Stromal cell of bone marrow (primary cell): ENCODE measurements at places on chromosomes 7 and 10.

DNA sequence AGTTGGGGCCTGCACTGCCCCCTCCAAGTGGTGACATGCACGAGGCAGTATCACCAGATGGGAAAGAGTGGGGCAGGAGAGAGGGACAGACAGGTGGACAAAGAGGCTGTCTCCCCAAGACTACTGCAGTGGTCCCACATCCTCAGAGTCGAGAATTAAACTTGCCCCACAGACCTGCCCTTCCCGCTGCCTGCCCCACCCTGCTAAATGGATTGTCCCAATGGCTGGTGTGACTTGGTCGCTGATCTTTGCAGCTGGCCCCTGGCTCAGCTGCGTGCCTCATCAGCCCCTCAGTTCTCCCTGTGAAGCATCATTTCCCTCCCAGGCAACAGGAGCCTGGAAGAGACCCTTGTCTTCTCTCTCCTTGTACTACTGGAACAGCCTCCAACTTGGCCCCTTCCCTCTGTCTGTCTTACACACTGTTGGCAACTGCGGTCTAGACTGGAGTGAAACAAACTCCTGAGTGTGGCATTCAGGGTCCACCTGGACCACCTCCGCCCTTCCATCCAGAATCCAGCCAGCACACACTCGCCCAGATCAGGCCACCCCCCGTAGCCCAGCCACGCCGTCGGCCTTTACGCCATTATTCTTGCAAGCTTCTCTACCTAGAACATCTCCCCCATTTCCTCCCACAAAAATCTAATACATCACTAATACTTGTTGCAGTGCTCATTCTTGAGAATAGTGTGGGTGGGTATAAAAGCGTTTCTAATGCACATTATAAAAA is 275.1 kb downstream of the CELF2 start:
- DNase-seq = no peak

DNA sequence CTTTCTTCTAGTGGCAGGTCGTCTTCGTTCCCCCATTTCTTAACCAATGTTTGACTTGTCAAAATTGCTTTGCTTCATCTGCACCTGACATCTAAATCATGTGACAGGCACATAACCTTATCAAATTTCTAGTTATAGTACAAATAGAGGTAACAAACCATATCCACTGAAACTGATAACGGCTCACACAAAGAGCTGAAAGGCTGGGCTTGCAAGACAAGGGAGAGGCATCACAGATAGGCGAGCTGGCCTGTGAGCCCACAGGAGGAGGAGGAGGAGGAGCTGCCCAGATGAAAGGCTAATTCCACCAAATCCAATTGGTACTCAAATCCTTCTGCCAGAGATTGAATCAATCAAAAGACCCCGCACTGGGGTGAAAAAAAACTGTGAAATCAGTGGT is 80.2 kb upstream of the NEBL start:
- DNase-seq = no peak

DNA sequence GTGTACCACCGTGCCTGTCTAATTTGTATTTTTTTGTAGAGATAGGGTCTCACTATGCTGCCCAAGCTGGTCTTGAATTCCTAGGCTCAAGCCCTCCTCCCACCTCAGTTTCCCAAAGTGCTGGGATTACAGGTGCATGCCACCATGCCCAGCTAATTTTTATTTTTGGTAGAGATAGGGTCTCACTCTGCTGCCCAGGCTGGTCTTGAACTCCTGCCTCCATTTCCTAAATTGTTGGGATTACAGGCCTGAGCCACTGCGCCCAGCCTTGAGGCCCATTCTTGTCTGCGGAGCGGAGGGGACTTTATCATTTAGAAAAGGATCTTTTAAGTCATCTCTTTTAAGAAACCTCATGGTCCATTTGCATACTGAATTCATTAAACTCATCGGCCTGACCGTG is 221.4 kb upstream of the SH2B2 start:
- DNase-seq = no peak

GRCh38 chr7:70298780-70299471 is 700.7 kb downstream of the AUTS2 start:
- no peak for DNase-seq

- DNase-seq = no peak
Observed at GRCh38 chr10:44049301-44050015, 335.4 kb downstream of the CXCL12 start.

GRCh38 chr10:92493362-92493761 is 80.5 kb downstream of the IDE start:
- DNase-seq = no peak

DNA sequence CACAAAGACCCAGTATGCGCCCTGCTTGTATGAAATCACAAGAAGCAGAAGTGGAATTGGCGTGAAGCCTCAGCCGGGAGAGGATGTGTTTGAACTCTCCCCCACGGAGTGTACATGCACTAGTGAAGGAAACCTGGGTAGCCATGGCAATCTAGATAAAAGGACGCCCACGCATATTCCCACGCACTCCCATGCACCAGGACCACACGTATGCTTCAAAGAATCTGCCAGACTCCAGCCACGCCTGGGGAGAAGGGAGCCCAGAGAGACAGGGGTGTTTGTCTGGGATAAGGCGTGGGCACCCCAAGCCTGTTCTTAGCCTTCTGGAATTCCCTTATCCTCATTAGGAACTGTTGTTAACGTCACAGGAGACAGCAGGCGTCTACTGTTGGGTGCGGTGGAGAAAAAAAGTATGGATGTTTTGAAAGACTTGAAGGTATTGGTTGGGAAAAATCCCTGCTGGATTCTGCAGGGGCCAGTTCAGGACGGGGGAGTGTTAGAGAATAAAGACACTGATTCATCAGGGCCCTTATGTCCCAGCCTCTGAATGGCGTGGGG is 28.9 kb upstream of the ECHDC3 start:
- DNase-seq = no peak

- no peak for DNase-seq
Observed at GRCh38 chr7:156092307-156092706, 280.0 kb upstream of the SHH start.

- DNase-seq = no peak
Observed at GRCh38 chr7:4683884-4684565, 1.9 kb downstream of the FOXK1 start.

DNA sequence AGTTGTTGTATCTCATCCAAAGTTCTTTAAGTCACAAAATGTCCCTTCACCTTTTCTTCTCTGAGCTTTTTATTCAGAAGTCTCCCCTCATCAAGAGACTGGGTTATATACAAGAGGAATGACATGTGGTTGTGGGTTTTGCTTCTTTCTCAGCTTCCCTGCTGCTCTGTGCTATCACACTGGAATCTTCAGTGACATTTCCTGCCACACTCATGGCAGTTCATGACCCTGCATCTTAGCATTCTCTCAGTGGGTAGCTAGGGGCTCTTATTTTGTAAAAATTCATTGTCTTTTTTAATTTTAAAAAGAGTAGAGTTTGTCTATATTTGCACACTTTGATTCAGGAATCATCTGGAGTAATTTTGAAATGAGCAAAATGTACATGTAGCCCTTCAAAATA is 236.9 kb upstream of the TMEM229A start:
- DNase-seq = no peak

DNA sequence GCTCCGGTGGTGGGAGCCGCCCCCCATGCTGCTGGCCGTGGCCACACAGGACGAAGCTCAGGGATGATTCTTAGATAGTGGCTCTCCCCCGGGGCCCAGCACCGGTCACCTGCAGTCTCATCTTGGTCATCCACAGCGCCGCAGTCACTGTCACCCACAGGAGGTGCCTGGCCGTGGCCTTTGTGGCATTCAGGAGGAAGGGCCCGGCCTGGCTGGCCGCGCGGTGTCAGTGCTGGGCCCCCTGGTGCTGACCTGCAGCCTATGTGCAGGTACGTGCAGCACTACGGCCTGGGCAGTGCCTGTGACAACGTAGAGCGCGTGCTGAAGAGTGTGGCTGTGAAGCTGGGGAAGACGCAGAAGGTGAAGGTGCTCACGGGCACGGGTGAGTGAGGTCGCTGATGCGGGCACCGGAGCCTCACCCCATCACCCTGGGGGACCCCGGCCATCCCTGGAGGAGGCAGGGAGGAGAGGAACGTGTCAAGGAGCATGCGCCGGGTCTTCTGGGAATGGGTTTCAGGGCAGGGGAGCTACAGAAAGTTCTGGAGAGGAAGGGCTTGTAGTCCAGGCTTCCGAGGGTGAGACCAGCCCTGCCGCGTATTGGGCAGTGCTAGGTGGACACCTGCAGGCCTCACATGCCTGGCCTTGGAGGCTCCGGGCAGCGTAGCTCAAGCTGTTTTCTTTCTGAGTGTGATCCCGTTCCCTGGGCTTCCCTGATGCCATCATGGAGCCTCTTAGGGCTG is 5.0 kb downstream of the SPRN start:
- DNase-seq = no peak

DNA sequence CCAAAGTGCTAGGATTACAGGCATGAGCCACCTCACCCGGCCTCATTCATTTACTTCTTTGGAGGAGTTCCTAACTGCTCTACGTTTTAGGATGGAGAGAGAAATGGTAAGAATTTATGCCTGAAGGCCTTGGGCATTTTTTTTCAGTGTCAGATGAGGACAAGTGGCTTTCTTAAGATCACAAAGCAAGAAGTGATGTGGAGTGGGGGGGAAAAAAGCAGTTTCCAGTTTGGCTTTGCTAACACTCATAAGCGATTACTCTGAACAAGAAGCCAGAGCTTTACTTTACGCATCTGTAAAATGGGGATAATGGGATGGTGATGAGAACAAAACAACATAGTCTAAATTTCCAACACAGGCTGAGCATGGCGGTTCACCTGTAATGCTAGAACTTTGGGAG is 2.6 kb upstream of the PPIA start:
- DNase-seq = no peak

DNA sequence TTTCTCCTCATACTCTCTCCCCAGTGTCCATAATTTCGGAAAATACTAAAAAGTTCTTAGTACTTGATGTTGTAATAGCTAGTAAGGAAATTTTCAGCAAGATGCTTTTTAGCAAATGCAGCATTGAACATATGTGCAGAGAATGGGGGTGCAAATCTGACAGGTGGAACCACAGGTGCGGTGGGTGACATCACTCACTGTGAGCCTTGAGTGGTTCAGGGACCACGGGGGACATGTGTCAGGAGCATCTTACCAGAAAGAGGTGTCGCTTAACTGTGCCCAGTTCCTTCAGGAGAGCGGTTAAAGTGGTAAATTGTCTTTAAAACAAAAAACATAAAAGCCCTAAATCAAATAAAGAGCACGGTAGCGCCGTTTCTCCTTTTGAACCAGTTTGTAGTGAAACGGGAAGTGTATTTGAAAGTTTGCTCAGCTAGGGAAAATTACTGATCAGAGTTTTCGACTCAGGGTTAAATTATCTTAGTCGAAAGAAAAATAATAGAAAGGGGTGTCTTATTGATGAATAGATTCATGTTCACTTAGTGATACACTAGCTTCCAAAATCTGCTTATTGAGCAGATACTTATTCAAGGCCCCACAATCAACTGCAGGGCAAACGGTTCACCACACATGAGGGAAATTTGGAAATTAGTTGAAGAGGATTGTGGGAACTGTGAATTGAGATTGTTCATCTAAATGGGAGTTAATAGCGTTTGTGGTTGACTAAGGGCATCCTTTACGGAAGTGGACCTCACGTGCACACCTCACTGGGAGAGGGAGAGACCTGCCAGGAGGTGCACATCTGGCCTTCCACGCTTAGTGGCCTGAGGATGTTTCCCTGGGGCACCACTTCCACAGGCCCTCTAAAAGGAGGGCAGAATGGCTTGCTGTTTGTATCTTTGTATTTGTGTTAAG is 12.7 kb downstream of the CUL1 start:
- no peak for DNase-seq

DNA sequence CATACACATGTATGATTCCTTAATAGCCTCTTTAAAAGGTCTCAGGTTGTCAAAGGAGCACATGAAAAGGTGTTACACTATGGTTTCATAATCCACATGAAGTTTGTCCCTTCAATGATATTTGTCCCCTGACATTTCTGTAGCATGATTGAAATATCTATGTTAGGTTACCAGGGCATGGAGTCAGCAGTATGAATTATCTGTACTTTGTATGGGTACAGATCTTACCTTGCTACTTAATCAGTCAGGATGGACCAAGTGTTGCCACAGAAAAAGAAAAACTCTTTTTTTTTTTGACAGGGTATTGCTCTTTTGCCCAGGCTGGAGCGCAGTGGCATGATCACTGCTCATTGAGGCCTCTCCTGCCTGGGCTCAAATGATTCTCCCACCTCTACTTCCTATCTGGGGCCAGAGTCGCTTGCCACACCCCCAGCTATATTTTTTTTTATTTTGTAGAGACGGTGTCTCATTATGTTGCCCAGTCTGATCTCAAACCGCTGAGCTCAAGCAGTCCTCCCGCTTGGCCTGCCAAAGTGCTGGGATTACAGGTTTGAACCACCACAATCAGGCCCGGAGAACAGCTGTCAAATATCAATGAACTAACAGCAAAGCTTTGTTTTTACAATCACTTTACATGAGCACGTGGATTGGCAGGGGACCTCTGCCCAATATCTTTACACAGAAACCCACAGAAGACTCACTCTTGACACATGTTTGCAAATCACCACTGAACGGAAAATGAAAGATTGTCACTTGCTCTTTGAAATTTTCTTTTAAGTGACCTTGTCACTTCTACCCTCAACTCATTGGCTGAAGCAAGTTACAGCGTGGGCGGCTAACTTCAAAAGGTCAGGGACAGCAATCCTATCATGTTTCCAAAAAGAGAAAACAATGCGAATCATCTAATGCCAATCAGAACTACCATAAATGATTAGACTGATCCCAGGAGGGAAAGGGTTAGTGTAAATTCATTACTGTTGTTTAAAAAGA is 140.2 kb downstream of the PRKG1 start:
- DNase-seq = no peak

DNA sequence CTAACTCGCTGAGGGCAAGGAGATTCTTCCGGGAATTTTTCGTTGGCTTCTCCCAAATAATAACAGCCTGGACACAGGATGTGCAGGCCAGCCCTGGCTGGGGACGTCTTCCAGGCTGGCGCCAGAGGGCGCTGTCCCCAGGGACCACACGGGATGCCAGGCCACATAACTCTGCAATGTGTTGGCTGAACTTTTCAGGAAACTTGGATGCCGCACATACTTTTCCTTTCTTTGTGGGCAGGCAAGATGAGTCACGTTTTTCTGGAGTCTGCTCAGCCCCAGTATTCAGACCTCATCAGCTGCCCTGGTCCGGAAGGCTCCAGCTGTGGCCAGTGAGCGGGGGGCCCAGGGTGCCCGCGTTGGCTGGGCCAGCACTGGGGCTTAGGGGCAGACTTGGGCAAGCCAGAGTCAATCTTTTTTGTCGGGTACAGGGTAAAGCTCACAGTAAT is 122.7 kb downstream of the PRKAG2 start:
- DNase-seq = peak; percentile 94

DNA sequence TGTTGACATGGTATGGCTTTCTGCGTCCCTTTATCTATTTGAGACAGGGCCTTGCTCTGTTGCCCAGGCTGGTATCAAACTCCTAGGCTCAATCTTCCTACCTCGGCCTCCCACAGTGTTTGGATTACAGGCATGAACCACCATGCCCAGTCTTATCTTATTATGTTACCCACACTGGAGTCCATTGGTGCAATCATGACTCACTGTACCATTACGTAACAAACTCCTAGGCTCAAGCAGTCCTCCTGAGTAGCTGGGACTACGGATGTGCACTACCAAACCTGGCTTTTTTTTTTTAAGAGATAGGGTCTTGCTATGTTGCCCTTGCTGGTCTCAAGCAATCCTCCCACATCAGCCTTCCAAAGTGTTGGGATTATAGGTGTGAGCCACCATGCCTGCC is 66.7 kb downstream of the CCDC3 start:
- peak; percentile 53 for DNase-seq
